ENCODE measurements at places on chromosomes 6 and 20. TPM values are rescaled to one million over a fixed set of nuclear protein-coding genes. Genes with fewer than 3 reads are reported as not detected.
A peak's percentile ranks its signal among the peaks of the same experiment; 100 is the strongest.

GRCh38 chr6:5174244-5174643, 86.5 kb downstream of the LYRM4 start:
- H3K4me1 ChIP-seq: peaks cover 20% of the 10 kb centered on the region
- no peaks in the 10 kb centered on the region for H3K36me3 ChIP-seq
- DNase-seq: no peak
- no peak overlapping the region for H3K4me3 ChIP-seq

DNA sequence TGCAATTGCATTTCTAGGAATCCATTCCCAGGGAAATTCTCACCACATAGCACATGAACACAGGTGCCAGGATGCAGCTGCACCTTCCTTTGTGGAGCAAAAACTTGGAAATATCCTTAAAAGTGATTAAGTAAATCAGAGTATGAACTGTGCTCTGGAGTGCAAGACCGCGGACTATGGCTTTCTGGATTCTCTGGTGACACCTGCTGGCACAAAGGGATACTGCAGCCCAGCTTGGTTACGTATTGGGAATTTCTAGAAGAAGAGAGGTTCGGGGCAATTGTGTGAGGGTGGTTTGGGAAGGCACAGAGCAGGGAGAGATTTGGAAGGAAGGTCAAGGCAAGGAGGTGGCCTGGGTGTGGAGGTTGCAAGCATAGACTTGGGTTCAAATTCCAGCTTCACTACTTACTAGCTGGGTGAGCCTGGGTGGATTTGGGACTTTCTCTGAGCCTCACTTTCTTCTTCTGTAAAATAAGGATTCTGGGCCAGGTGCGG, 15.9 kb upstream of the PEDS1 start:
- H3K4me1 ChIP-seq: peaks cover 34% of the 10 kb centered on the region
- H3K4me3 ChIP-seq: peak overlapping the region; percentile 57
- DNase-seq: no peak
- H3K27me3 ChIP-seq: no peaks in the 10 kb centered on the region

- H3K4me1 ChIP-seq: peaks cover 14% of the 10 kb centered on the region
- no peaks in the 10 kb centered on the region for H3K36me3 ChIP-seq
Measured at GRCh38 chr6:37860226-37860839, 40.8 kb downstream of the ZFAND3 start.

DNA sequence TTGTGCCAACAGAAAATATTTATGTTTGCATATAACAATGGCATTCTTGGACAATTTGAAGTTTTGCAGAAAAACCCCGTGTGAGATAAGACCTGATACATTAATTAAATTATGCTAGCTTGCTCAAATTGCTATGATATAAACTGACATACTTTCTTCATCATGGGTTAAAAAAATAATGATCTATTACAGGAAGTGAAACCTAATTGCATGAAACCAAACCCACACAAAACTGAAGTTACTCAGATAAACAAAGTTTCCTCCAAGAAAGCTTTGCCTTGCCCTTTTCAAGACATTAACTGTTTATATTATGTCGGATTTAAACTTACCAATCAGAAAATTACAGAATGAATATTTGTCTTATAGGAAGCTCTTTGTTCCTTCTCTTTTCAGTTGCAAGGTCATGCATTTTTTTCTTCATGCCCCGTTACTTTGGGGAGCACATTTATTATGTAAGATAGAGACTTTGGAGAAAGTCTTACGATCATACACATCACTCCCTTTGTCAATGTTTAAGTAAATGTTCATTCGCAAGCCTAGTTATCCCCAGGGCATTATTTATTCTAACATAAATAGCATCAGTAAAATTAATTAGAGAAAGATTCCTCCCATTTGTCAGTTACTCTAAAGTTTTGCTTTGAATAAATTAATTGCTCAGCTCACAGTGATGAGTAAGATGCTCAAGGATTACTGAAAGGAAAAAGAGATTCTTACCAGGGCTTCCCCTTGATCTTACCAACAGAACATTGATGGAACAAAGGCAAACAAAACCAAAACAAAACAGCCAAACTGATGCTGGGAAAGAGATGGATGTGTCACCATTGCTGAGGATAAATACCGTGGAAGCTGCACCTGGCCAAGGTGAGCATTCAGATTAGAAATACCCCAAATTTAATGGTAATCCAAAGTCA, 14.8 kb upstream of the TMEM244 start:
- no peak overlapping the region for H3K4me3 ChIP-seq
- no peaks in the 10 kb centered on the region for H3K36me3 ChIP-seq
- H3K27ac ChIP-seq: no peak overlapping the region
- DNase-seq: no peak
- H3K4me1 ChIP-seq: peaks cover 8% of the 10 kb centered on the region

DNA sequence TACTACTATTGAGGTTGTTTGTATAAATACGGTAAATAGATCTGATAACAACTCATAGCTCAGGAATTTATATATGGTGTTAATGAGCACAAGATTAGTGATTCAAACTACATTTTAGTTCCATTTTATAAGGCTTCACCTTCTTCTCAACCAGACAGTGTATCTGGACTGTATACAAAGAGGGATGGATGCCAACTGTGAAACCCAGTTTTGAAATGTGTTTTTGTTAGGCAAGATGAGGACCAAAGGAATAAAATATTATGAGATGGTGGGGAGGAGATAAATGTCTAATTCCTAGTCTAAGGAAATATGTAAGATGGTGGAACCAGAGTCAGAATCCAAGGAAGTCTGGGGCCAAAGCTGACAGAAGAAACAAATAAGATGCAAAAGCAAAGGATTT, 329.0 kb downstream of the GRIK2 start:
- no peaks in the 10 kb centered on the region for H3K4me1 ChIP-seq
- H3K27ac ChIP-seq: no peak overlapping the region
- no peaks in the 10 kb centered on the region for H3K36me3 ChIP-seq
- H3K27me3 ChIP-seq: no peaks in the 10 kb centered on the region
- DNase-seq: no peak

GRCh38 chr6:14661691-14662090, 544.1 kb downstream of the CD83 start:
- DNase-seq: no peak
- H3K36me3 ChIP-seq: no peaks in the 10 kb centered on the region
- H3K27ac ChIP-seq: no peak overlapping the region

DNA sequence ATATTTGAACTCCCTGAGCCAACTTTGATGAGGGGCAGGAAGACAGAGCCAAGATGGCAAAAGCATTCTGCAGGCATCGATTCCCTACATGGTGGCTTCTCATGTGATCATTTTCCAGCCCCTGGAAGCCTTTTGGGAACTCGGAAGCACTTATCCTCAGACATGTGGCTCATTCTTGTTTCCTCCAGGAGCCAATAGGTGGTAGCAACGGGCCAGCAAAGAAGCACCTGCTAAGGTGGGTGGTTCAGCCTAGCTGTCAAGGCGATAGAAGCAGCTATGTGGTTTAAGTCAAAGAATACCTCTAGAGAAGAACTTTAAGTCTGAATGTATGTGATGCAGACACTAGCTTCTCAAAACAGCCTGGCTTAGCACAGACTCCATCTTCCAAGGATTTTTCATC, 64.9 kb upstream of the PAX1 start:
- H3K36me3 ChIP-seq: no peaks in the 10 kb centered on the region
- H3K4me1 ChIP-seq: no peaks in the 10 kb centered on the region
- no peak for DNase-seq
- no peak overlapping the region for H3K4me3 ChIP-seq
- no peak overlapping the region for H3K27ac ChIP-seq

DSP gene
- total RNA-seq: 210 TPM

DNA sequence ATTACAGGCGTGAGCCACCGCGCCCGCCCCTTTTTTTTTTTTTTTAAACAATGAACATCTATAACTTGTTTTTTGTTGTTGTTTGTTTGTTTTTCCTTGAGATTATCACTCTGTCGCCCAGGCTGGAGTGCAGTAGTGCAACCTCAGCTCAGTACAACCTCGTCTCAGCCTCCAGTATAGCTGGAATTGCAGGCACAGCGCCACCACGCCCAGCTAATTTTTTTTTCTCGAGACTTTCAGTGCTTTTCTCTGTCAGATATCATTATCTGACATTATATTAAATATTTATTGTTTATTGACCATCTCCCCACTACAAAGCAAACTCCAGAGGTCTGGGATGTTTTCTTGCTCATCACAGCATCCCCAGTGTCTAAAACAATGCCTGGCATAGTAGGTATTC, 2.3 kb upstream of the DLK2 start:
- peaks cover 16% of the 10 kb centered on the region for H3K4me1 ChIP-seq
- no peak overlapping the region for H3K27ac ChIP-seq
- peak overlapping the region; percentile 74 for H3K4me3 ChIP-seq
- H3K27me3 ChIP-seq: peaks cover 47% of the 10 kb centered on the region

- H3K4me1 ChIP-seq: no peaks in the 10 kb centered on the region
- H3K27me3 ChIP-seq: peaks cover 38% of the 10 kb centered on the region
- no peak for DNase-seq
- no peak overlapping the region for H3K27ac ChIP-seq
Measured at GRCh38 chr20:23774081-23774480, 23.3 kb upstream of the CST1 start.

CYP24A1 gene
- total RNA-seq: 7.1 TPM

- H3K36me3 ChIP-seq: no peaks in the 10 kb centered on the region
- peaks cover 10% of the 10 kb centered on the region for H3K27me3 ChIP-seq
- no peak for DNase-seq
Measured at GRCh38 chr20:38272961-38273360, 12.4 kb upstream of the KIAA1755 start.

SNRPB2 gene
- total RNA-seq: 68.3 TPM

DNA sequence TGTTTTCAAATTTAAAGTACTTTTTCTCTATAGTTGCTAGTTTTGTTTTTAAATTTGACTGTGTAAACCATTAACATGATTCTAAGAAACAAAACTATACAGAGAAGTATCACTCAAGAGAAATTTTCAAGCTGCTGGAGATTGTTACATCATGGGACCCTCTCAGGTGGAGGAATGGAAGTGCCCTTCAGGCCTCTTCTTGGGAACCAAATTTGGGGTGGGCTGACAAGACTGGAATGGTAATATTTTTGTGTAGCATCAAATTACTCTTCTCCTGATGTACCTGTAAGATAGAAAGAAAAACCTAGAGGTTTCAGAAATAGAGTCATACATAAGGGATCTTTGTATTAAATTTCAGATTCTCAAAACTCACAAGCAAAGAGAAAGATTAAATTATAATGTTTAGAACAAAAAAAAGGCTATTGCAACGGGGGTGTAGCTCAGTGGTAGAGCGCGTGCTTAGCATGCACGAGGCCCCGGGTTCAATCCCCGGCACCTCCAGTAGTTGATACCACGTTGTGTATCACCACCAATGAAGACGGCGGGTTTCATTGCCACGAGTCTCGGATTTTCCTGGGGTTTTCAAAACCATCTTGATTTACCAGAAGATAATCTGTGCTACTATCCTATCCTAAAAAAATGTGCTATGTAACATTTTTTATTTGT, 193.7 kb downstream of the GPX5 start:
- peaks cover 87% of the 10 kb centered on the region for H3K27me3 ChIP-seq
- no peak overlapping the region for H3K27ac ChIP-seq
- DNase-seq: no peak
- H3K4me3 ChIP-seq: no peak overlapping the region
- no peaks in the 10 kb centered on the region for H3K36me3 ChIP-seq

TBC1D32 gene
- 9.9 TPM for total RNA-seq

DNA sequence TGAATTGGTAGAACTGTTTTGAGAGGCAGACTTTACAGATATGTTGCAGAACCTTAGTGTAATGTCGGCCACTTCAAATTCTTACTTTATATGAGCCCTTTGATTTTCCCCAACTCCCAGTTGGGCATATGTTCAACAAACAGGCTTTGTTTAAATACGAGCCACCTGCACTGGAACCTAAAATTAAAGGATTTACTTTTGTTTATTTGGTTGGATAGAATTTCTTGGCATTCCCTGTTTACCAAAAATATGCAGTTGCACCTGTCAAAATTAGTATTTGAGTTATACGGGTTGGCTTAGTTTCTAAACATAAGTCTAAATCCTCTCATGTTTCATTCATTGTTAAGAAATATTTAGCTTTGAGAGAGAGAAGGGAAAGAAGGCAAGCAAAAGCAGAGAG, 2.4 kb upstream of the GLYATL3 start:
- no peak overlapping the region for H3K4me3 ChIP-seq
- H3K4me1 ChIP-seq: no peaks in the 10 kb centered on the region
- no peak overlapping the region for H3K27ac ChIP-seq

DNA sequence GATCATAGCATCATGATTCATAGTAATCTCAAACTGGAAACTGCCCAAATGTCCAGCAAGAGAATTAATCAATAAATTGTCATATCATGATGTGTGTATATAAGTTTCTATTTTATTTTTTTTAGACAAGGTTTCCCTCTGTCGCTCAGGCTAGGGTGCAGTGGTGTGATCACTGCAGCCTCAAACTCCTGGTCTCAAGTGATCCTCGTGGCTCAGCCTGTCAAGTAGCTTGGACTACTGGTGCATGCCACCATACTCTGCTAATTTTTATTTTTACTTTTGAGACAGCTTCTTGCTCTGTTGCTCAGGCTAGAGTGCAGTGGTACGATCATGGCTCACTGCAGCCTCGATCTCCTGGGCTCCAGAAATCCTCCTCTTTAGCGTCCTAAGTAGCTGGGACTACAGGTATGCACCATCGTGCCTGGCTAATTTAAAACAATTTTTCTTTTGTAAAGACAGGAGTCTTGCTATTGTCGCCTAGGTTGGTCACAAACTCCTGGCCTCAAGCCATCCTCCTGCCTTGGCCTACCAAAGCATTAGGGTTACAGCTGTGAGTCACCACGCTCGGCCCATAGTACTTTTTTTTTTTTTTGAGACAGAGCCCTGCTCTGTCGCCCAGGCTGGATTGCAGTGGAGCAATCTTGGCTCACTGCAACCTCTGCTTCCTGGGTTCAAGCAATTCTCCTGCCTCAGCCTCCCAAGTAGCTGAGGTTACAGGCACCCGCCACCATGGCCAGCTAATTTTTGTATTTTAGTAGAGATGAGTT, 8.7 kb upstream of the ATRN start:
- H3K27me3 ChIP-seq: peaks cover 23% of the 10 kb centered on the region
- no peak overlapping the region for H3K4me3 ChIP-seq
- no peak for DNase-seq
- no peak overlapping the region for H3K27ac ChIP-seq
- no peaks in the 10 kb centered on the region for H3K36me3 ChIP-seq

- no peak for DNase-seq
- no peaks in the 10 kb centered on the region for H3K4me1 ChIP-seq
- no peak overlapping the region for H3K4me3 ChIP-seq
Measured at GRCh38 chr20:61989741-61990140, 75.9 kb downstream of the TAF4 start.

- no peaks in the 10 kb centered on the region for H3K36me3 ChIP-seq
- DNase-seq: no peak
- no peak overlapping the region for H3K27ac ChIP-seq
- peaks cover 35% of the 10 kb centered on the region for H3K4me1 ChIP-seq
- H3K4me3 ChIP-seq: no peak overlapping the region
- no peaks in the 10 kb centered on the region for H3K27me3 ChIP-seq
Measured at GRCh38 chr6:149438855-149439254, 38.8 kb downstream of the SUMO4 start.

DNA sequence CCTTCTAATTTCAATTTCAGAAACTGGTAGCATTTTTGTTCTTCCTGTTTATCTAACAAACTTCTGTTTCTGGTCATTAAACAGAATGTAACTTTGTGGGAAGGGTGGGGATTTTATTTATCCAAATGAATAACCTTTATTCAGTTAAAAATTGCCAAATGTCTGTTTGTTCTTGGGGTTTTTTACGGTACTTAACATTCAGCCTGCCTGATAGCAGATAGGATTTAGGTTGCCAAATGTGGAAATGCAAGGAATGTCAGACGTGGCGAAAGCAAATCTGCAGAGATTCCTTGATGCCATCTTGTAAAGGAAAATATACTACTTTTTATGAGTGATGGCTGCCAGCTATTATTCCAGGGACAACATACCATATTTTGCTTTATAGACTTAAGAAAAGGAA, 95.7 kb downstream of the LYRM2 start:
- DNase-seq: no peak
- no peaks in the 10 kb centered on the region for H3K27me3 ChIP-seq
- no peak overlapping the region for H3K4me3 ChIP-seq
- H3K4me1 ChIP-seq: no peaks in the 10 kb centered on the region
- H3K27ac ChIP-seq: no peak overlapping the region

Measured in type B pancreatic cell (in vitro differentiated cells).